ENCODE measurements at places on chromosomes 2 and 18.
A peak's percentile ranks its signal among the peaks of the same experiment; 100 is the strongest.

DNA sequence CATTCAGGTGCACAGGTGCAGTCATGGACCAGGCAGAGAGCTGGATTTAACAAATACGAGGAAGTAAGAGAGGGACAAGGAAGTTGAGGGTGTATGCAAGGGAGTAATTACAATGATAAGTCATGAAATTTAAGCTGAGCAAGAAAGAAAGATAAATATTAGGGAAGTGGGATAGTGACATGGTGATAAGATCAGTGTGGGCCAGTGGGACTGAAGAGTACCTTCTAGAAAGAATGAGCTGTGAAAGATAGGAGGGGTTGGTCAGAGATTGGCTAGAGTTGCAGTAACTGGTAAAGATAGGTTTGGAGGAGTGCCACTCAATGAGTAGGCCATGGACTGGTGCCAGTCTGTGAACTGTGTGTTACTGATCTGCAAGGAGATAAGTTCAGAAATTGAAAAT, 200.8 kb upstream of the SIX3 start:
- DNase-seq: no peak

DNA sequence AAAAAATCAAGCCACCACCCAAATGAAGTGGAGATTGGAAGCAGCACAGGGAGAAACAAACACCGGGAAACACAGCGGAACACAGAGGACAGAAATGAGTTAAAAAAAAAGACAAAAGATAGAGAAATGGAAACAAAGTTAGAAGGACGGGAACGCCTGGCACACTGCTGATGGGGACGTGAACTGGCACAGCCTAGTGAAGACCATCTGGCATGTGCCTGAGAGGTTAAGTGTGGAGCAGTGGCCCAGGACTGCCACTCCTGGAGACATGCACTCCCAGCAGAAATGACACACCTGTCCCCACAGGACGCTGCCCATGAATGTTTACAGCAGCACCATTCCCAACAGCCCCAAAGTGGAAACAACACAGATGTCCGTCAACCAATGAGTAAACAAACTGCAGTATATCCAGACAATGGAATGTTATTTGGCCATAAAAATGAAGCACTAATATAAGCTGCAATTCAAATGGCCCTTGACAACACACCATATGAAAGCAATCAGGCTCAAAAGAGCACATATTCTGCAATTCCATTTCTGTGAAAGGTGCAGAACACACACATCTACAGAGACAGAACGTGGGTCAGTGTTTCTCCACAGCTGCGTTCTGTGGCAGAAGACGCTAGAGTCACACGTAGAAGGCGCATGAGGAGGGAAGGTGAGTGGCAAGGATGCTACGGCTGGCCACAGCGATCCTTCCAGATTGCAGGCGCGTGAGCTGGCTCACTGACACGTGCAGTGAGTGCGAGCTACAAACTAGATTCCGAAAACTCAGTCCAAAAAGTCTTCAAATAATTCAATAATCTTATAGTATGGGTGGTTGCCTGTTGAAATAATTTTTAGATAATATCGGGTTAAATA, 24.6 kb downstream of the THAP4 start:
- no peak for DNase-seq

GRCh38 chr18:6406910-6407470, 7.7 kb downstream of the L3MBTL4 start:
- no peak for DNase-seq

- DNase-seq: peak; percentile 52
Observed at GRCh38 chr2:112690853-112691401, 29.9 kb upstream of the NT5DC4 start.

GRCh38 chr2:166170356-166170755, 42.5 kb upstream of the SCN1A start:
- DNase-seq: peak; percentile 64

DNA sequence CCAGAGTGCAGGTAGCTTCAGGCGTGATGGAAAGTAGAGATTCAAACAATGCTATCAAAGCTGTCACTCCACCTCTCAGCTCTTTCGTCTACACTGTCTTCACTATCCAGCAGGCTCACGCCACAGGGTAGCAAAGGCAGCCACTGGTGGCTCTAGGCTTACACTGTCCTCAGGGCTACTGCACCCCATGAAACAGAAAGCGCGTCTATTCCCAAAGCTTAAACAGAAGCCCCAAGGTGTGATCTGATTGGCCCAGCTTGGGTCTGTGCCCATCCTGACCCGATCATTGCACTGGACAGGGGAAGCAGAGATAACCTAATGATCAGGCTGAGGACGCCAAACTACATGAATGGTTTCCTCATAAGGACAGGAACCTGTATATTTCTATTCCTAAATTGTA, 100.1 kb downstream of the PDCL3 start:
- no peak for DNase-seq

DNA sequence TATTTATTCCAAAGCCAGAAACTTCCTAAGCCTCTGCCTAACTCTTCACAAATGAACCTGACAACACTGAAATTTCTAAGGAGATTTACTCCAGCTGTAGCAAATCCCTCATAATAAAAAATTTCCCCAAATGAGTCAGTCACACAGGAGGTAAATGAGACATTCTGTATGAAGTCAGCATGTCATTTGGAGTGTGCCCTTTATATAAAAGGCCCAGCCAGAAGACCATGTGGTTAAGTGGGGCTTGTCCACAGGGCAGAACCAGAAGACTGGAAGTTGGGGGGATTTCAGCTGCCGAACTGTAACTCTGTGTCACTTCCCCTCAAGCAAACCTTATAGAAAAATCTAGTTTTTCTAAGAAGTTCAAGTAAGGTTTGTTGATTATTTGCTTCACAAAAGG, 30.2 kb downstream of the NRP2 start:
- DNase-seq: peak; percentile 89

DNA sequence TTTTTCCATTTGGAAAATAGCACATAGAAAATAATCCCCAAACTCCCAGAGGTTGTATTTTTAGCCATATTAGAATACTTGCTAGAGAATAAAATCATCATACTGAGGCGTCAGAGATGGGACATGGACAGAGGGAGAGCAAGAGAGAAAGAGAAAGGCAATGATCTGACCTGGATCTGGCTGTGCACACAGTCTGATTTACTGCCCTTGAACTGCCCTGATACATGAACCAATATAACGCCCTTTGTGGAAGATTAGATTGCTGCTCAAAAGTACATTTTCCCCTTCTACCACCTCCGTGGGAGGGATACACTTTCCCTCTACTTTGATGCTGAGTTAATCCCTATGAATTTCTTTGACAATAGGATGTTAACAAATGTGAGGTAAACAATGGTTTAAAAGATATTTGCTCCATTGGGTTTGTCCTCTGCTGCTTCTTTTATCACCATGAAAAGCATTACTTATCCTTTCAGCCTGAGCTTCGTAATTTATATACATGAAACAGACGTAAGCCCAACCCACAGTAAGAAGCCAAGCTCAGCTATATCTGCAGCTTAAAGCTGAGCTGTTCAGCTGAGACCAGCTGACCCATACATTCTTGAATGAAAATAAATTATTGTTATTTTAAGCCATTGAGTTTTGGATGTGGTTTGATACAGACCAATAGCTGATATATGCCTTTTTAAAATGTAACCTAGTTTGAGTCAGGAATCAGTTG, 1664.6 kb upstream of the CELF4 start:
- no peak for DNase-seq

DNA sequence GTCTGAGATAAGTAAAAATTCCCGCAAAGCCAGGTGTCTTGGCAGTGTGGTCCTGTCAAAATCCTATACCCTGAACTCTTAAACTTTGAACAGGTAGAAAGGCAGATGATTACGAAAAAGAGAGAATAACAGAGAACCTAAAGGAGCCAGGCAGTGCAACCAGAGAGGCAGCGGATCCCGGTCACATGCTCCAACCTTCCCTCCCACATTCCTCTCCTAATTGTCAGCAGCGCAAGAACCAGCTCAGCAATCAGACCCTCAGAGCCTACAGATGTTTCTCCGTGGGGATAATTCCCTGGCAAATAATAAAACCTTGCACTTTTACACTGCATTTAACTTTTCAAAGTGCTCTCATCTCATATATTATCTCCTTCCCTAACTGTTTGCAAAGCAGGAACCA, 124.8 kb downstream of the EPHA4 start:
- no peak for DNase-seq

- peak; percentile 77 for DNase-seq
Observed at GRCh38 chr2:199395311-199395710, 62.4 kb downstream of the SATB2 start.

DNA sequence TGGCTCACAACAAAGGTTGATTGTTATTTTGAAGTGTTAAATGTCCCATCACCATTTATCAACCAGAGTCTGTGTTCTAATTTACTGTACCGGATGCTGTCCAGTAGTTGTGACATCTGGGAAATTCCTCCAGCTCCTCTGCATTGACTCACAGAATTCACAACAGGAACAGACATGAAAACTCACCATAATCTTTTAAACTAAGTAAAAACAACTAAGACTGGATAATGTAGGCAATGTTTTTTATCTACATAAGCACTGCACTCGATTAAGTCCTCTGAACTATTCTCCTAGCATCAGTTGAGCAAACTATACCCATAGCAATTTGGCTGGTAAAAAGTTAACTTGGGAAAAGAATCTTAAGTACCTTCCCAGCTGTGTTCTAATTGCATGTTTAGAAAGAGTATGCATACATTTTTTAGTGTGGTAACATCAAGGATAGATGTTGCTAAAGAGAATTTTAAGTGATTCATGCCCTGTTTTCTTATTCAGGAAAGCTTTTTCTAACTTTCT, 42.9 kb upstream of the MYO1B start:
- DNase-seq: peak; percentile 78

- DNase-seq: peak; percentile 63
Observed at GRCh38 chr2:84846741-84847142, 34.1 kb downstream of the TRABD2A start.

DNA sequence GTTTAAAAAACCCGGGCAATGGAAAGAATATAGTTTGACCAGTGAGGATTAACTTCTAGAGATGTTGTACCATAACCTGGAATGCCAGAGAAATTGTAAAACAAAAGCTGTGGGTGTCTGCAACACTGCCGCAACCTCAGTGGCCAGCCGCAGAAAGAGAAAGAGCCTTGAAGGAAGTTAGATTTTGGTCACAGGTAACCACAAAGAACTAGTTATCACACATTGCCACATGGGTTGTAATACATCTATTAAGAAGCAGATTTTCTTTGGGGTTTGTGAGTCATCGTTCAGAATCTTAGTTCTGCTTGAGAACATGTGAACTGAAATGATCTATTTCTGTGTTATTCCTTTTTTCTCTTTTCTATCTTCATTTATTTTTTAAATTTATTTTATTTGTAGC, 222.9 kb upstream of the AGAP1 start:
- peak; percentile 97 for DNase-seq

DNA sequence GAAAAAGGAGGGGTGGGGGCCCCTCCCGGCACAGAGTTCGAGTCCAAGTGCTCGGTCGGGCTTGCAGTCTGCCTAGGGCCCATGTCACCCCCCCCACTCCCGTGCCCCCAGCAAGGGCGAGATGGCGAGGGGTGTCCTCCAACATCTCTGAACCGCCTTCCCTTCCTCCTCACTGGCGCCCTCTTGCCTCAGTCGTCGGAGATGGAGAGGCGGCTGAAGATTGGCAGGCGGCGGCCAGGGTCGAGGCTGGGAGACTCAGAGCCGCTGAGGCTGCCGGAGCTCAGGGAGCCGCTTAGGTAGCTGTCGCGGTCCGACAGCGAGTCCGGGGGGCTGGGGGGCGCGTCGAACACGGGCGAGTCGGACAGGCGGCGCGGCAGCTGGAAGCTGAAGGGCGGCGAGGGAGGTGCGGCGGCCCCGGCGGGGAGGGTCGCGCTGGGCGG, 2.3 kb downstream of the ZFP36L2 start:
- DNase-seq: peak; percentile 49

- peak; percentile 97 for DNase-seq
Observed at GRCh38 chr2:108593547-108594098, 59.4 kb downstream of the LIMS1 start.

- DNase-seq: peak; percentile 10
Observed at GRCh38 chr2:176395273-176395854, 126.1 kb downstream of the MTX2 start.

GRCh38 chr2:17319090-17319489, 199.2 kb downstream of the RAD51AP2 start:
- no peak for DNase-seq

DNA sequence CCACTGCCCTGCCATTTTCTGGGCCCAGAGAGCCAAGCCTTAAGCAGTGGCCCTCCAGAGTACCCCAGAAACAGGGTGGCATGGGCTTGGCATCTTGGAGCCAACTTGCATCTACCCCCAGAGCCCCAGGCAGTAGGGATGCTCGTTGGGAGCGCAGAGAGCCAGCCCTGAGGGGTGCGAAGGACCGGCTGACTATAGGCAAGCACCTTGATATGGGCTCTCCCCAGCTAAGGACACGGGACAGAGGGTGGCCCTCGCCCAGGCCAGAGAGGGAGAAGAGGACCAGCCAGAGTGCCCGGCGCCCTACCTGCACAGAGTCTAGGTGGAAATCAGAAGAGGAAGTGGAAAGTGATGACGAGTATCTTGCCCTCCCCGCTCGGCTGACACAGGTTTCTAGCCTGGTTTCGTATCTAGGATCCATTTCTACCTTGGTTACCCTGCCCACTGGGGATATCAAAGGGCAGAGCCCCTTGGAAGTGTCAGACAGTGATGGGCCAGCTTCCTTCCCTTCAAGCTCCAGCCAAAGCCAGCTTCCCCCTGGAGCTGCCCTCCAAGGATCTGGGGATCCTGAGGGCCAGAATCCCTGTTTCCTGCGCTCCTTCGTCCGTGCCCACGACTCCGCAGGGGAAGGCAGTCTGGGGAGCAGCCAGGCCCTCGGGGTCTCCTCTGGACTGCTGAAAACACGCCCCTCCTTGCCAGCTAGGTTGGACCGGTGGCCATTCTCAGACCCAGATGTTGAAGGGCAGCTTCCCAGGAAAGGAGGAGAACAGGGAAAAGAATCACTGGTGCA, 16.2 kb downstream of the CEP68 start:
- no peak for DNase-seq

DNA sequence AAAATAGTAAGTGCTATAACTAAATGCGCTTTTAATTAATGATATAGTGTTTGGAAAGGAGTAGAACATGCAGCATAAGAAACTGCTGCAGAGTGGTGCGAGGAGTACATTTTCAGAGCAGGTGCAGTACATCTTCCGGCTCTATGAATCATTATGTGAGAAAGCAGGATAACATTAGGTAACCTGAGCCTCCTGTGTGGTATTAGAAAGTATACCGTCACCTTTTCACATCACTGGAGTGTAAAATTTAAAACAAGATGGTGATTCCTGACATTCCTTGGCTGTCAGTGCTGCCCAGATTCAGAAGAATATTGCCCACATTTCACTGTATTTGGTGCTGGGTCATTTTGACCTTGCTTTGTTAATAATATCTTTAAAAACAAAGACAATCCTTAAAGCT, 7.8 kb upstream of the DYNC2LI1 start:
- no peak for DNase-seq

- DNase-seq: no peak
Observed at GRCh38 chr2:217208867-217209266, 349.0 kb upstream of the TNP1 start.

GRCh38 chr2:11416186-11416585, 49.8 kb downstream of the E2F6 start:
- DNase-seq: no peak

GRCh38 chr18:13464432-13465123, 246.0 kb downstream of the LDLRAD4 start:
- peak; percentile 16 for DNase-seq

- no peak for DNase-seq
Observed at GRCh38 chr2:119028327-119029174, 86.6 kb downstream of the MARCO start.

All from astrocyte (in vitro differentiated cells and primary cell).